ENCODE measurements at places on chromosomes 2 and 18.

- DNase-seq = no peak
These were observed 28.8 kb downstream of the STEAP3 start for GRCh38 chr2:119252186-119253113.

DNA sequence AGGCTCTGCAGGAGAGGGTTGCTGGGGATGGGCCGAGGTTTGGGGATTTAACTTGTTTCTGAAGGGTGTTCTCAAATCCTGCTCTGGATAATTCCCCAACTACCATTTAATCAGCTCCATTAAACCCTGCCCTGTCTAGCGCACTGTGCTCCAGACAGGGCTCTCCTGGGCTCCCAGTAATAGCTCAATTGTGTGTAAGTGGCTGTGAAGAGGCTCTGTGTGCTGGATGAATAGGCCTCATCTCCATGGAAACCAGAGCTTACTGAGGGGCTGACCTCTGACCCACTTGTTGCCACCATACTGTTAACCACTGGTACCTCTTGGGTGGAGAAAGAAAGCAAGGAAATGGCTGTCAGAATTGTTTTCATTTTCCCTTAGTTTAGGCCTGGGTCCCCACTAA, 92.9 kb downstream of the TGOLN2 start:
- no peak for DNase-seq

GRCh38 chr2:46387292-46387691, 90.1 kb downstream of the EPAS1 start:
- DNase-seq = no peak

GRCh38 chr2:66559672-66560071, 124.7 kb downstream of the MEIS1 start:
- DNase-seq = no peak

DNA sequence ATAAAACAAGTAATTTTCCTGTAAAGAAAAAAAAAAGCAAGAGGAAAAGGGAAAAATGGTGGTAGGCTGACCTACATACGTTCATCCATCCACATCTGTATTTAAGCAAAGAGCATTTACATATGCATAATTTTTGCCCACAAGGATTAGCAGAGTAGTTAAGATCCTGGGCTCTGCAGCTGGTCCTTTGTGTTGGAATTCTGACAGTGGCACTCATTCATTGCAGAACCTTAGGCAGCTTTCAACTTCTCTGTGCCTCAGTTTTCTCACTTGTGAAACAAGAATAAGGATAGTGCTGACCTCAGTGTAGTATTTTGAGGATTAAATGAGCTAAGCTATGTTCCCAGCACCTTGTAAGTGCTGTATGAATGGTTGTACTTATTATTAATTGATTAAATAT, 211.3 kb downstream of the ARL4C start:
- DNase-seq = no peak

DNA sequence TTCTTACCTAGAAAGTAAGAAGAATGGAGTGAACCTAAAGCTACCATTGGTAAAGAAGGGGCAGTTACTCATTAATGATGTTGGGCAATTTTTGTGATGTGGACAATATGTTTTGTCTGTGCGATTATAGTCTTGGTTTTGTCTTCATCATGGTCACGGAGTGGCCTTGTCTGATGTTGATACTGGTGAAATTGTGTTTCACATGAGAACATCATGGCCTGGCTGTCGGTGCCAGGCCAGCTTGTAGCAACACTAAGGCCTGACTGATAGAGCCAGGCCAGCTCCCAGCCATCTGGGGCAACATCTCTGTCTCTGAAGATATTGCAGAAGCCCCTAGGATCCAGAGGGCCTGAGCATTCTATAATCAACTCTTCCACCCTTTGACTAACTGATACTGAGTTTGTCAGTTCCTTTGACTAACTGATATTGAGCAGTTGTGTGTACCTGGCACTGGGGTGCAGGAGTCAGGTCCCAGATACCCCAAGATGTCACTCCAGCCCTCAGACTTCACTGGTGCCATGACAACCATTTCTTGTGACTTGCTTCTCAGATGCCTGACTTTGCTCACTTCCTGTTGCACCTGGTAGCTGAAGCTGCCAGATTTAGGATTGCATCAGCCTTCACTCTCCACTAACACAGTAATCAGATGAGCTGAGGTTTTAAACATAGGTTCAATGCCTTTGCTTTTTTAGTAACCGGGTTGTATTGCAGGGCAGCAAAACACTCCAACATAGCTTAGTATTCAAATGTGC, 62.5 kb downstream of the RPIA start:
- no peak for DNase-seq
